ENCODE measurements at places on chromosomes 3 and 15.

GRCh38 chr3:178826435-178827123, 245.0 kb downstream of the ZMAT3 start:
- no peak for DNase-seq

DNA sequence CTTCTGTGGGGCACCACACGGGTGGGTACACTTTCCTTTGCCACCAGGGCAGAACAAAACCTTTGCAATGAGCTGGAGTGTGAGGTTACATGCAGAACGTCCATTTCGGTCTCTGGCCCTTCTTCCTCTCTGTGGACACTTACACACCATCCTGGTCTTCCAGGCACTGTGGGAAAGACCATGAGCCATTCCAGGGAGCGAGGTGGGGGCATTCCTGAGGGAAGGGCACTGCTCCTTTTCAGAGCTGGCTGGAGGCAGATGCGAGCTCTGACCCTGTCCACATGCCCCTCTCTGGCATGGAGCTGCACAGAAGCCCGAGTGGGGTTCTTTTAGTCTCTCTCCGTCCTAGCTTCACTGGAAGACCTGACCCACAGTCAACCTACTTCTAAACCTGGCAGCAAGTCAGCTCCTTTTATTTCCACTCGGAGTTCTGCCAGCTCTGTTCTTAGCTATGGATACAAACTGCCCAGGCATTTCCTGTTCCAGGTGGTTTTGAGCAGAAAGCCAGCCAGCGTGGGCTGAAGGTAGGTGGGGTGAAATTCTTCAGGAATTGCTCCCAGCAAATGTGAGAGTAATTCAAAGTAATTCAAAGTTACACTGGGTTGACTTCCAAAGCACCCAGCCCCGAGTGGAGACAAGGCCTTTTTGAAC, 281.4 kb downstream of the ADAMTS17 start:
- no peak for DNase-seq

GRCh38 chr3:105888621-105889579, 20.1 kb upstream of the CBLB start:
- no peak for DNase-seq

DNA sequence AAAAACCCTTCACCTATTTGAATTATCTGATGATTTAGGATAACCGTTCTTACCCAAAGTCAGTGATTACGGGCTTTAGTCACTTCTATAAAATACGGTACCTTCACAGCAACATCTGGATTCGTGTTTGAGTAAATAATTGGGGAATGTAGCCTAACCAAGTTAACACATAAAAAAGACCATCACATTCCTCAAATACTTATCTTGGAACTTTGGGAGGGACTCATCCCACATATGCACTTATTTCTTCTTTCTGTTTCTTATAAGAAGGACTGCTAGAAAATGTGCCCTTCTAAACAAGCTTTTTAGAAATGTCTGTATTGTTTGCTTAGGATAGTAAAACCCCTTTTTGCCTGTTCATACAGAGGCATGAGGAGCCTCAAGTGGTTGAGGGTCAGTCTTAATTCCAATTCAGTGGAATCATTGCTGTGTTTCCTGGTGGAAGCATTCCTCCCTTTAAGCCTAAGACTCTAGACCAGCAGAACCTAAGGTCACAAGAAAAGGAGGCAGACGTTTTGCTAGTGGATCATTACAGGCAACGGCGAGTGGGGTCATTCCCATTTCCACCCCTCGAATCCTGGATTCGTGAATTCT, 67.5 kb downstream of the TMEM44 start:
- no peak for DNase-seq

GRCh38 chr3:9081184-9081818, 118.0 kb upstream of the RAD18 start:
- DNase-seq: no peak

DNA sequence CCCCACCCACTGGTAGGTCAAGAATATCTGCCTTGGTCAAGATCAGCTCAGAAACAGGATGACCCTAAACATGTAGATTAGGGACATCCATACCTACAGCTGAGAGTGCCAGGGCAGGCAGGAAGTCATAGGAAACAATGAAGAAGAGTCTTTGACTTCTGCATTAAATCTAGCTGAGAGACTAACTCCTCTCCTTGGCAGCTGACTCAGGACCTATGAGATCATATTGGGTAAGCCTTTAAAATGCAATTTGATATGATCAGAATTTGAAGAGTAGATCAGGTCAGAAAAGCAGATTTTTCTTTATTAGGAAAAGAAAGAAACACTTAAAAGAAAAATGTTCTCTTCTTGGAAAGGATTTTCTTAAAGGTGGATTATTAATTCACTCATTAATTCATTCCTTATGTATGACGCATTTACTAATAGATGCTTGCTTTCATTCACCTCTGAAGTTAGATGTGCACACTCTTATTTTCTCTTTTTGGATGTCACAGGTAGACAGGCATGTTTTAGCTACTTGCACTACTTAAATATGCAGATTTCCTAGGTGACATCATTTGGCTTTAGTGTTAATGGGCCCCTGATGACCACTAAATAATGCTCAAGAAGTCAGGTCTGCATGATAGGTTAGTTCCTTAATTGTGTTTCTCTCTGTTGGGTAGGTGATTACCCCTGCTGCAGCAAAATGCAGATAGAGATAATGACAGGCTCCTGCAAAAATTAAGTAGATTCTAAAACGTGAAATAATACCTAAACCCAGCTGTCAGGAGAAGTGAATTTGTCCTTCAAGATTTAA, 35.7 kb upstream of the GSK3B start:
- DNase-seq: no peak

- DNase-seq: no peak
Measured at GRCh38 chr3:51510996-51511395, 11.2 kb upstream of the DCAF1 start.

DNA sequence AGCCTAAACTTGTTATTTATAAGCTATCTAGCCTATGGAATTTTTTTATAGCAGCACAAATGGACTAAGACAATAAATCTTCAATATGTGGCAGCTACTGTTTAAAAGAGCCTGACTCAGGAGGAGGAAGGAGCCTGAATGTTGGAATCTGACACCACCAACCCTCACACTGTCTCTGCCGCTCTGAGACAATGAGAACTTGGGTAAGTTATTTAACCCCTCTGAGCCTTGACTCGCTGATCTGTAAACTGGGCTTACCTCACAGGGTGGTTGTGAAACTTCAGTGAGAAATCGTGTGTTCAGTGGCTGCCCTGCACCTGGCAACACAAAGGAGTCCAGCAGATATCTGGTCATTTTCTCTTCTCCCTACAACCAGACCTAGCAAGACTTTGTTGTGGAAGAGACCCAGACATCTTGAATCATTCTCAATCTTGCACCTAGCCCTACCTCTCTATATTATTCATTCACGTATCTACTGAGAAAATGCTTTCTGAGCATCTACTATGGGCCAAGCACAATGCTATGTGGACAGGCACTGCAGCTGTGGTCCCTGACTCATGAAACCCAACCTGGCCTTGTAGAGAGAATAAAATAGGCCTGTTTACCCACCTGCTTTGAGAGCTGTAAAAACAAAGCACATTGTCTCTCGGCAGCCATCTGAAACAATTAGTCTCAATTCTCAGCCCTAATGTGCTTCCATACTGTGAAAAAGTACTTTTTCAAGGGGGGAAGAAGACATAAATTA, 81.9 kb upstream of the SLC25A36 start:
- DNase-seq: no peak

DNA sequence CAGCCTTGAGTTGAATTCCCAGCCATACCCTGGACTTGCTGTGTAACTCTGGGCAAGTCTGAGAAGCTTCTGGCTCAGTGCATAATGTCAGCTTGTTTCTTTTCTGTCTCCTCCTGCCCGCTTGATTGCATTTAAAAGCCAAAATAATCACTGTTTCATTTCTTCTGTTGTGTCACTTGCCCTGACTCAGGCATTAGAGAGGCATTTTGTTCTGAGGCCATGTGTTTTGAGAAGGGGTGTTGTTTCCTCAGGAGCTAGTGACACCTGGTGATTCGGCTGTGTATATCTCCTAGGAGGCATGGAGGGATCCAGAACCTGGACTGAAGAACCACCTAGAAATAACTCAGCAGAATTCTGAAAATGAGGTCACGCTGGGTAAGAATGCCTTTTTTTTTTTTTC, 16.0 kb downstream of the WDR73 start:
- DNase-seq: no peak

- no peak for DNase-seq
Measured at GRCh38 chr3:170741756-170742529, 128.1 kb downstream of the RPL22L1 start.
